Activated naive CD4-positive, alpha-beta T cell (primary cell): ENCODE measurements at places on chromosomes 2 and 18.

- DNase-seq = peak; percentile 1
Measured at GRCh38 chr2:147045113-147045512, 799.7 kb upstream of the ACVR2A start.

DNA sequence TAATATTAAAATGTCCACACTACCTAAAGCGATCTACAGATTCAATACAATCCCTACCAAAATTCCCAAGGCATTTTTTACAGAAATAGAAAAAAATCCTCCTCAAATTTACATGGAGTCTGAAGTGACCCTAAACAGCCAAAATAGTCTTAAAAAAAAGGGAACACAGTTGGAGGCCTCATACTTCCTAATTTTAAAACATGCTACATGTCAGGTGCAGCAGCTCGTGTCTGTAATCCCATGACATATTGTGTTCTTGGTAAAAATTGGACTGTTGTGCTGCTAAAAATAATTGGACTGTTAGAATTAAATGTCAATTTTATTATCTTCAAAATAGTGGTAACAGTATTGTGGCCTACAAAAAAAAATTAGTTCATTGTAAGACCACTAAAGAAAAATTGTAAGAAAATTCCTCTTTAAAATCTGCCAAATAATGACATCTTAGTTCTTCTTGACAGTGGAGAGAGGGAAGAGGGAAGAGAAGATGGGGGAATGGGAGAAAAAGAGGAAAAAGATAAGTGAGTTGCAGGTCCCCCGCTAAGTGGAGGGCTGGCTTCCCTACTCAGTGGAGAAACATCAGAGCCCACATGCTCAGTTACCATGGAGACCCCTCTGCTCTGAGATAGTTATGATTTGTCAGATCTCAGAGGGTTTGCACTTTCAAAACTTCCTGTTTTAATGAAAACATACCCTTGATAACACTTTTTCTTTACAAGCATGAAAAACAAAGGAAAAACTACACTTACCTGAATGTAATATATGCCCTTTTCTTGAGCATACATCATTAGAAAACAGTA, 46.5 kb downstream of the UNC50 start:
- DNase-seq = no peak

GRCh38 chr2:150429384-150429961, 58.0 kb downstream of the RND3 start:
- DNase-seq = no peak

GRCh38 chr18:3839581-3839981, 389.6 kb downstream of the TGIF1 start:
- no peak for DNase-seq

GRCh38 chr18:8990276-8991031, 112.0 kb upstream of the NDUFV2 start:
- DNase-seq = no peak

DNA sequence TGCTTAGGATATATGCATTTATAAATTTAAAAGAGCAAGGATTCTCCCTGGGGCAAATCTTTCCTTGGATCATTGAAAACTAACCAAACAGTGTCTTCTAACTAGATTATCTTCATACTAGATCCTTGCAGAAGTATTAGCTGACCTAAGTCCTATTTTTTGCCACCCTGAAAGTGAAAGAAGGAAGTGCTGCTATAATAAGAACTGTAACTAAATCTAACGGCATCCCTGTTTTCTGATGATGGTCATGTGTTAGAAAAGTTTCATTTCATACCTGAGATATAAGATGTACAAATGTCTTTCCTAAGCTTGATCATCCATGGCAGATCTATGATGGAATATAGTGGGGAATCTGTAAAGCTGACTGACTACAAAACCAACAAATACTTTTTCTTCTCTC, 102.7 kb downstream of the MAP2 start:
- DNase-seq = no peak

- DNase-seq = no peak
Measured at GRCh38 chr2:121454549-121455090, 76.1 kb upstream of the RNU4ATAC start.

DNA sequence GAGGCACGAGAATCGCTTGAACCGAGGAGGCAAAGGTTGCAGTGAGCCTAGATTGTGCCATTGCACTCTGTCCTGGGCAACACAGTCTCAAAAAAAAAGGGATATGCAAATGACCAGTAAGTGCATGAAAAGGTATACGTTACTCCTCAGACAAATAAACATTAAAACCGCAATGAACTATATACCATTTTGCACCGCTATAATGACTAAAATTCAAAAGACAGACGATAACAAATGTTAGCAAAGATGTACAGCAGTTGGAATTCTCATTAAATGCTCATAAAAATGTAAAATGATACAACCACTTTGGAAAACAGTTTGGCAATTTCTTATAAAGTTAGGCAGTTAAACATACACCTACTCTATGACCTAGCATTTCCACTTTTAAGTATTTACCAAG, 67.4 kb upstream of the MSH6 start:
- no peak for DNase-seq

DNA sequence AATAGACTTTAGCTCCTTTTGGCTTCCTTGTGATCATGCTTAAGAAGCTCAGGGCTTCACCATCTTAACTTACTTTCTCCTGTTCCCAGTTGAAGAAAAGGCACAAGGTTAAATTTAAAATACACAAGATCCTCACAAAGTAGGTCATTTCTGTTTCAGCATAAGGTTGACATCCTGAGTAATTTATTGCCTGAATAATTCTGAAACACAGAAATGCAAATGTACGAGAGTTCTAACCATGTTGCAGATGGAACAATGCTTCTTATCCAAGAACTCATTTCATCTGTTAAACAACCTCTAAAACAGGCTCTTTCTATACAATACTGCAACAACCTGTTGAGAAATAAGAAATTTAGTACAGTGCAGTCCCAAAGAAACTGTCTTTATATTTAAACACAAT, 395.2 kb downstream of the BCL11A start:
- DNase-seq = no peak

- no peak for DNase-seq
Measured at GRCh38 chr18:42480441-42480840, 525.4 kb downstream of the PIK3C3 start.

- no peak for DNase-seq
Measured at GRCh38 chr2:196719110-196719872, 79.8 kb downstream of the CCDC150 start.
